ENCODE measurements at places on chromosomes 16 and 17. TPM values are rescaled to one million over a fixed set of nuclear protein-coding genes. Genes with fewer than 3 reads are reported as not detected.

GRCh38 chr17:43918026-43918389 is 10.7 kb upstream of the MPP2 start:
- peaks cover 1% of the 10 kb centered on the region for H3K4me1 ChIP-seq
- DNase-seq, result no peak
- H3K4me3 ChIP-seq, result no peak overlapping the region
- peaks cover 6% of the 10 kb centered on the region for H3K27me3 ChIP-seq
- H3K27ac ChIP-seq, result no peak overlapping the region

GRCh38 chr17:27239046-27239445 is 54.9 kb upstream of the WSB1 start:
- DNase-seq, result no peak
- peaks cover 4% of the 10 kb centered on the region for H3K27me3 ChIP-seq
- H3K27ac ChIP-seq, result no peak overlapping the region

GRCh38 chr17:39652587-39653315 is 12.4 kb upstream of the TCAP start:
- H3K4me3 ChIP-seq, result no peak overlapping the region
- peaks cover 12% of the 10 kb centered on the region for H3K27me3 ChIP-seq

DNA sequence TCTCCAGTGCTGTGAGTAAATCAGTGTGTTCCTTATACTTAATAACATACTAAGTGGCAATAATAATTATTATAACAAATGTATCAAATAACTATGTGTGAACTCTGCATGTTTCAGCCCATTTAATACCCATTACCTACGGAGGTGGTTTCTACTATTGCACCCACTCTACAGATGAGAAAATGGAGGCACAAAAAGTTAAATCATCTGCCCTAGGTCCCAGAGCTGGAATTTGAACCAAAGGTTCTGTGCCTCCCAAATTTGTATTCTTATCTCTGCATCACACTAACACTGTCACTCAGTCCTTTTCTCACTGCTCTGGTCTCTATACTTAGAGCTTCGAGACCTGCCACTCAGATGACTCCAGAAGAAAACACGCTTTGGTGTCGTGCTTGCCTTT is 417.0 kb downstream of the MAF start:
- no peak for DNase-seq
- no peak overlapping the region for H3K27ac ChIP-seq
- peaks cover 17% of the 10 kb centered on the region for H3K36me3 ChIP-seq
- no peak overlapping the region for H3K4me3 ChIP-seq
- H3K4me1 ChIP-seq, result peaks cover 15% of the 10 kb centered on the region

- no peak overlapping the region for H3K27ac ChIP-seq
- H3K36me3 ChIP-seq, result no peaks in the 10 kb centered on the region
- peaks cover 9% of the 10 kb centered on the region for H3K27me3 ChIP-seq
- DNase-seq, result no peak
Measured at GRCh38 chr17:73430165-73430680, 118.4 kb upstream of the CDC42EP4 start.

DNA sequence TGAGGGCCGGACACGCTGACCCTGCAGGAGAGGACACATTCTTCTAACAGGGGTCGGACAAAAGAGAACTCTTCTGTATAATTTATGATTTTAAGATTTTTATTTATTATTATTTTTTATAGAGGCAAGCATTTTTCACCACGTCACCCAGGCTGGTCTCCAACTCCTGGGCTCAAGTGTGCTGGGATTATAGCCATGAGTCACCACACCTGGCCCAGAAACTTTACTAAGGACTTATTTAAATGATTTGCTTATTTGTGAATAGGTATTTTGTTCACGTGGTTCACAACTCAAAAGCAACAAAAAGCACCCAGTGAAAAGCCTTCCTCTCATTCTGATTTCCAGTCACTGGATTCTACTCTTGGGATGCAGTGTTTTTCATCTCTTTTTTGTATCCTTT is 2.3 kb upstream of the SERPINF1 start:
- peaks cover 10% of the 10 kb centered on the region for H3K27me3 ChIP-seq
- no peak overlapping the region for H3K4me3 ChIP-seq
- H3K4me1 ChIP-seq, result peaks cover 12% of the 10 kb centered on the region
- H3K36me3 ChIP-seq, result no peaks in the 10 kb centered on the region
- no peak overlapping the region for H3K27ac ChIP-seq

DNA sequence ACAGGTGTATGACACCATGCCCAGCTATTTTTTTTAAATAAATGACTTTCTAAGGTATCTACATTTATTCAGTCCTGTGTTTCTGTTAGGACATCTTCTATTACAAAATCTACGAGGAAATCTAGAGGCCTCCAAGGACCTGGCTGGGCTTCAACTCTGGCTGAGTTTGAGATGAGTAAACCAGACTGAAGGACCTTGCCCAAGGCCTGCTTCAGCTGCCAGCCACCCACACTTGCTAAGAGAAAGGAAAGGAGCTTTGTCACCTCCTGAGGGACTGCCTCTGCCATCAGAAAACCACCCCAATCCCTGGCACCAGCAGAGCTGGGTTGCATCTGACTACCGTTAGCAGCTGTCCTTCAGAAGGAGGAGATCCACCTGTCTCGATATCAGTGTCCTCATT is 1.3 kb upstream of the MYO1D start:
- no peak for DNase-seq
- peaks cover 3% of the 10 kb centered on the region for H3K27me3 ChIP-seq
- no peaks in the 10 kb centered on the region for H3K36me3 ChIP-seq

- no peaks in the 10 kb centered on the region for H3K4me1 ChIP-seq
- H3K27me3 ChIP-seq, result no peaks in the 10 kb centered on the region
- no peak overlapping the region for H3K4me3 ChIP-seq
- H3K36me3 ChIP-seq, result no peaks in the 10 kb centered on the region
- no peak for DNase-seq
Measured at GRCh38 chr17:65629234-65629690, 67.8 kb upstream of the AXIN2 start.

GRCh38 chr16:19524616-19525384 is 1.1 kb downstream of the CCP110 start:
- H3K4me1 ChIP-seq, result peaks cover 18% of the 10 kb centered on the region
- no peaks in the 10 kb centered on the region for H3K36me3 ChIP-seq
- peaks cover 3% of the 10 kb centered on the region for H3K27me3 ChIP-seq
- H3K27ac ChIP-seq, result no peak overlapping the region
- DNase-seq, result no peak

DNA sequence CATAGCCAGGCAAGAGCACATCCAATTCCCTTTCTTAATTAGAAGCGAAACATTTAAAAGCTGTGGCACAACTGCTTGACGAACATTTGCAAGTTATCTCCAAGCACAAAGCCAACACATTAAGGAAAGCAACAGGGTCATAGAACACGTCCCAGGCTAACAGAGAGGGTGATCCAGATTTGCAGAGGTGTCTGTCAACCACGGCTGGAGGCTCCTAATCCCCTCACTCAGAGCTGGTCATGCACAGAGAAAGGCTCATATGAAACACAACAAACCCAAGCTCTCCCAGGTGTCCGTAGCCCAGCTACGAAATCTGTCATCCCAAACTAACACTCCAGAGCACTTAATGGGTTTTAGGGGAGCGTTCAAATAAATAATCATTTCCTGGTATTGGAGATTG is 276.1 kb downstream of the SLC39A11 start:
- H3K36me3 ChIP-seq, result peaks cover 5% of the 10 kb centered on the region
- H3K4me3 ChIP-seq, result no peak overlapping the region
- H3K4me1 ChIP-seq, result no peaks in the 10 kb centered on the region
- no peak overlapping the region for H3K27ac ChIP-seq
- no peaks in the 10 kb centered on the region for H3K27me3 ChIP-seq

DNA sequence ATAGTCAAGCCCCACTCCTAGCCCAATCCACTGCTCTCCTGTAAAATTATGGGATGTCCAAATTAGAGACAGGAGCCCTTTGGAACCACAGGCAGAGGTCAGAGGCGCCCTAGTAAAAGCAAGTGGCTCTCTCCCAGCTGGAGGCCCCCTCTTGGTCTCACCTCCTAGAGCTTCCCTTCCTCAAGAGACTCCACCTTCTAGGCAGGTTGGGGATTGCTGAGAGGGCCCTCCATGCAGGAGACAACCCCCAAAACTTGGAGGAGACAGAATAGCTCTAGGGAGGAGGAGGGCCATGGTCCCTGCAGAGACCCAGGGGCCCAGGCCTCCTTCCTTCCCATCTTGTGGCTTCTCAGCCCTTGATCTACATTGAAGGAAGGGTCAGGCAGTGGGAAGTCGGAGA is 29.4 kb downstream of the NEUROD2 start:
- H3K4me1 ChIP-seq, result no peaks in the 10 kb centered on the region
- peaks cover 4% of the 10 kb centered on the region for H3K27me3 ChIP-seq
- no peaks in the 10 kb centered on the region for H3K36me3 ChIP-seq
- no peak for DNase-seq

- no peaks in the 10 kb centered on the region for H3K36me3 ChIP-seq
- H3K27ac ChIP-seq, result no peak overlapping the region
- H3K4me1 ChIP-seq, result no peaks in the 10 kb centered on the region
- no peaks in the 10 kb centered on the region for H3K27me3 ChIP-seq
- DNase-seq, result no peak
Measured at GRCh38 chr17:12242345-12242954, 221.8 kb downstream of the MAP2K4 start.

DNA sequence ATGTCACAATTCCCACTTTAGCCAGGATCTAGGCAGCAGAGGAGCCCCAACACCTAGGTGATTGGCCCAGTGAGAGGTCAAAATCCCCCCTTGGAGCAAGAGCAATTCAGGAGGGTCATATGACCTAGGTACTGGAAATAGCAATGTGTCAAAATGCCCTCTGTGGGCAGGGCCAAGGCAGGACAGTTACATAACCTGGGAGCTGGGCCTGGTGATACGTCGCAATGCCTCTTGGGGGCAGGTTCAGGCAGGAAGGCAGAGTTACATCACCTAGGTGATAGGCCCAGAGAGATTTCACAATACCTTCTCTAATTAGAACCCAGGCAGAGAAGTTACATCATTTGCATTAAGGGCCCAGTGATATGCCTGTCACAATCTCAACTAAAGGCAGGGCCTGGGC is 1906.3 kb downstream of the TP53TG3F start:
- DNase-seq, result no peak
- H3K27ac ChIP-seq, result no peak overlapping the region
- H3K4me1 ChIP-seq, result no peaks in the 10 kb centered on the region
- peaks cover 4% of the 10 kb centered on the region for H3K36me3 ChIP-seq

- H3K27me3 ChIP-seq, result peaks cover 3% of the 10 kb centered on the region
- H3K4me1 ChIP-seq, result peaks cover 15% of the 10 kb centered on the region
- H3K27ac ChIP-seq, result no peak overlapping the region
- no peak overlapping the region for H3K4me3 ChIP-seq
- H3K36me3 ChIP-seq, result no peaks in the 10 kb centered on the region
- DNase-seq, result no peak
Measured at GRCh38 chr17:28532050-28532960, 20.1 kb downstream of the UNC119 start.

GRCh38 chr16:89173174-89173921 is 1.8 kb downstream of the CDH15 start:
- H3K4me3 ChIP-seq, result no peak overlapping the region
- peaks cover 9% of the 10 kb centered on the region for H3K4me1 ChIP-seq
- H3K27me3 ChIP-seq, result peaks cover 3% of the 10 kb centered on the region
- H3K27ac ChIP-seq, result peak overlapping the region; percentile 52
- peak; percentile 63 for DNase-seq

DNA sequence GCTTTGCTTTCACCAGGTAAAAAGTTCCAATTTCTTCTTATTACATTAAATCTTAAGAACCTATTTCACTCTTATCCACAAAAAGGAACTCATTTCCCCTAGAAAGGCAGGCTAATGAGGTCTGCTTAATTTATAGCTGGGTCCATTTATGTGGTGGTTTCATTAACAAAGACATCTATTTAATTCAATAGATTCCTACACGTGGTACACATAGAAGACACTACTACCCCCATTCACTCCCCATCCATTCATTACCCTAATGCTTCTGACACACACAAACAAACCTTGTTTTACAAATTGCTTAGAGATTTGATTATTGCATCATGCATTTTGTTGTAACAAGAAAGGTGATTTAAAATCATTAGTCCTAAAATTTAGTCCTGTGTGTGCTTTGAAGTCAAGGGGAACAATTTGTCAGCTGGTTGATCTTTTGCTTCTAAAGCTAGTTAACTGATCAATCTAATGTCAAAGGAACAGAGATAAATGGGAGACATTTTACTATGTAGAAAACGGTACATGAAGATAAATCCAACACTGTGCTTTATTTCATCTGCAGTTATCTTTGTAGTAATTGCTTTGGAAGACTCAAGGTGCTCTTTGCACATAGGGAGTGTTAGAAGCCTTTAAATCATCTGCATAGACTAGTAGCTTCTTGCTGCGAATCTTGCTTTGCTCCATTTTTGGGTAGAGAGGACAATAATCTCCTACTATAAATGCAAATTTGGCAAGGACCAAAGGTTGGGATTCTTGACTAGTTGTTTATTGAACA is 379.2 kb downstream of the CDH11 start:
- H3K27ac ChIP-seq, result no peak overlapping the region
- DNase-seq, result no peak
- no peaks in the 10 kb centered on the region for H3K4me1 ChIP-seq
- H3K36me3 ChIP-seq, result no peaks in the 10 kb centered on the region

GRCh38 chr16:13453325-13453724 is 466.6 kb upstream of the ERCC4 start:
- H3K4me1 ChIP-seq, result no peaks in the 10 kb centered on the region
- H3K27ac ChIP-seq, result no peak overlapping the region
- no peak overlapping the region for H3K4me3 ChIP-seq
- peaks cover 2% of the 10 kb centered on the region for H3K27me3 ChIP-seq
- no peaks in the 10 kb centered on the region for H3K36me3 ChIP-seq
- DNase-seq, result no peak

Gene GAST
- total RNA-seq, result not detected

Gene SRRM2
- 699 TPM for total RNA-seq

Gene LRRC37A2
- total RNA-seq, result 29.2 TPM

Gene ZNF207
- total RNA-seq, result 216 TPM

Gene ARMC7
- 9.9 TPM for total RNA-seq

Gene AOC3
- 2.0 TPM for total RNA-seq

Gene CNGB1
- 0.91 TPM for total RNA-seq

Gene DOC2B
- total RNA-seq, result 109 TPM

Gene KRTAP3-1
- total RNA-seq, result not detected
